Inflammatory macrophage treated with lipopolysaccharide for 1 hour (primary cell): ENCODE measurements at places on chromosomes 3 and 15.

DNA sequence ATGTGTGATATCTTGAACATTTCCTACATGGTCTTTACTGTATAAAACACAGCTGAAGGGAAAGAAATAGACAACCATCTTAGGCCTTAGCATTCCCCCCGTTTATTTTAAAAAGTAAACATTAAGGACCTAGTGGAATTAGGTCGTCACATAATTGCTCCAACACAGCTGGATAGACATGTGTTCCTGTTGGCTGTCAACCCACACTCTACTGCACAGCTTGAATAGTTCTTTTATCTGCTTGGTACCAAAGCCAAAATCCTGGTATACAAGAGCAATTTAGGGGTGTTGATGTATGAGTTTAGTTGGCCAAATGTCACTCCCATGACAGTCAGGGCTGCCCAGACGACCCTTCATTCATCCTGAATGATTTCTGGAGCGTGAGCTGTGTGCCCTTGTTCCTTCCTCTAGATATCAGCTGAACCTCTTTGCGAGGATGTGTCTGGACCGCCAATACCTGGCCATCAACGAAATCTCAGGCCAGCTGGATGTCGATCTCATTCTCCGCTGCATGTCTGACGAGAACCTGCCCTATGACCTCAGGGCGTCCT, 179.7 kb downstream of the ITPR1 start:
- DNase-seq: no peak

DNA sequence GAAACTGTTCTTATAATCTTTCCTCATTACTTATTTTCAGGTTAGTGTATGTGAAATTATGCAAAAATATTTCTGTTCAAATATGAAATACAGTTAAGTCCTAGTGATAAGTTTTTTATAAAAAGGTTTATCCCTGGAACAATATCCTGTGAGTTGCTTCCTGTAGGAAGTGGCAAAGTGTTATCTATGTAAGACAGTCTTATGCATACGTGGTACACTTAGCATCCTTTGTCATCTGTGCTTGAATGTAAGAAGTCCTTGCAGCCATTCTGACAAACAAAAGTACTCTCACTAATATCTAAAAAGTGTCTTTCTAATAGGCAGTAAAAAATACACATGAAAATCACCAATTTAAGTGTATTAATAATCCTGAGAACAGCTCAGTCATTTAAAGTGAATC, 372.5 kb upstream of the BCHE start:
- DNase-seq: no peak

DNA sequence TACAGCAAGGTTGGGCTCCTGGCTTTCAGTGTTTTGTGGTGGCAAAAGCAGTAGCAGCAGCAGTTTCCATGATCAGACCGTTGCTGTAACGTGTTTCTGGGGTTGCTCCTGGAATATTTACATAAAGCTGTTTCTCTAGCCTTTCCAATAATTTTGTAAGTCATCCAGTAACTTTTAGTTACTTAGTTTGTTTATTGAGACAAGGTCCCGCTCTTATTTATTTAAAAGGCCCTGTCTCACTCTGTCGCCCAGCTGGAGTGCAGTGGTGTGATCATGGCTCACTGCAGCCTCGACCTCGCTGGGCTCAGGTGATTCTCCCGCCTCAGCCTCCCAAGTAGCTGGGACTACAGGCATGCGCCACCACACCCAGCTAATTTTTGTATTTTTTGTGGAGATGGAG, 8.8 kb upstream of the MYO5A start:
- DNase-seq: no peak

- DNase-seq: no peak
Observed at GRCh38 chr3:149688122-149688757, 30.4 kb upstream of the WWTR1 start.

GRCh38 chr3:82938821-82939328, 1177.4 kb upstream of the GBE1 start:
- no peak for DNase-seq

- no peak for DNase-seq
Observed at GRCh38 chr3:33312361-33312760, 35.1 kb downstream of the FBXL2 start.

- DNase-seq: no peak
Observed at GRCh38 chr3:38153221-38153620, 12.1 kb upstream of the OXSR1 start.

DNA sequence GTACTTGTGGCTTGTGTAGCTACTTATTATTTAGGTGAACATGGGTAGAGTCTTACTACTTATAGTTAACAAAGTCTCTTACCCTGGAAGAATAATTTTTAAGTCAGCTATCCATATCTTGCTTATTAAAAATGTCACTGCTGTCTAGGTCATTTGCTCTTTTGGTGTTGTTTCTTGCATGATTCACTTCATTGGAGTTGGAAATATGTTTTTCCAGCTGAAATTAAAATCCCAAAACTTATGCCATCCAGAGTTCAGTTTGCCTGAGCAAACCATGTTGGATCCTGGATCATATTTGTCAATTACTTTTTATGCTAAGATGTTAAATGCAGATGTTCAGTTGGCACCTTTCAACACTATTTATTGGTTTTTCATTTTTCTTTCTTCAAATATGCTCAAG, 421.0 kb upstream of the RBMS3 start:
- no peak for DNase-seq

- DNase-seq: no peak
Observed at GRCh38 chr3:94156626-94157025, 93.8 kb downstream of the NSUN3 start.

DNA sequence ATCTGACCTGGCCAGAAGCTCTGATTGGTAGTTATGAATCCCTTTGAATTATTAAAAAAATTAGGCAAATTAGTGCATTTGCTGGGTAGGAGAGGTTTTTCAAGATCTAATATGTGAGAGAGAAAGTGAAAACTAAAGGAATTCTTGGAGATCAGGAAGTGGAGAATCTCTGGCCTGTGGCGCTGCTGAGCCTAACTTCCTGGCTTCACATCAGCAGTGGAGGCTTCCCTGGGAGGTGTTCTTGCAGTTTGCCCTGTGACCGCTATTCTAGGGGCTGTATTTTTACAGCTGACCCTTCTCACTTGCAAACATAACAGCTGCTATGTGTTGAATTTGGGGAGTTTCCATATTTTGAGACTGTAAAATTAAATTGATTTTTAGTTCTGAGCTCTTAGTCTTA, 166.4 kb downstream of the ATG7 start:
- DNase-seq: no peak

DNA sequence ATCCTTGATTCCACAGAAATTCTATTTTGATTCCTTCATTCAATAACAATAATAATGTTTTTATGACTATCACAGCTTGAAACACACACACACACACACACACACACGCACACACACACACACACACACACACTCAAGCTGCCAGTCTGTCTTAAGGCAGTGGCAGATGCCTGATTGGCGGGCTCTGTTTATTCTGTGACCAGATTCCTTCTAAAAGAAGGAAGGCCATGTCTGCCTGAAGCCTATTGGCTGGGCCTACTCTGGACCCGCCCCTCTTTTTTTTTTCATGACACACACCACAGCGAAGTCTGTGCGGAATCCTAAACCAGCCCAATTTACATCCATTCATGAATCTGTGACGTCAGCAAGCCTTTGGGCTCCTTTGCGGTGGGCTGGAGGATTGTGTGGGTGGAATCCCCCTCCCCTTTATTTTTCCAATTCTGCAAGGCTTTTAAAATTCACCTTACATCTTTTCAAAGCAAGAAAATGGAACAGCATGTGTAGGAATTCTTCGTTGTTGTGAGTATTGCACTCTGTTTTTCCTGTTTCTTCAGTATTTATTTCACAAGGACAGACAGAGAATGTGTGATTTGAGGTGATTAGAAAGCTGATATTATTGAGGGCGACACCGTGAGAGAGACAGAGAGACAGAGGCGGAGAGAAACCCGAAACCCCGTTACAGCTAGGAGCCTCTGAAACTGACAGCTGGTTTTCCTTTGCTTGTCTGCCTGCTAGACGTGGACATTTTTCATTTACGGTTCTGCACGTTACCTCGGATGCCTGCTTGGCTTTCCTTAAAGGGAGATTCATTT, at the start of gene MAP3K13:
Gene MAP3K13 (plus strand): TSS at position 287 of the 812 bp plus-strand sequence. CDS start 65,446 bp downstream, outside the sequence.
- peak; percentile 78 for DNase-seq
